ENCODE measurements at places on chromosomes 5 and 9.

DNA sequence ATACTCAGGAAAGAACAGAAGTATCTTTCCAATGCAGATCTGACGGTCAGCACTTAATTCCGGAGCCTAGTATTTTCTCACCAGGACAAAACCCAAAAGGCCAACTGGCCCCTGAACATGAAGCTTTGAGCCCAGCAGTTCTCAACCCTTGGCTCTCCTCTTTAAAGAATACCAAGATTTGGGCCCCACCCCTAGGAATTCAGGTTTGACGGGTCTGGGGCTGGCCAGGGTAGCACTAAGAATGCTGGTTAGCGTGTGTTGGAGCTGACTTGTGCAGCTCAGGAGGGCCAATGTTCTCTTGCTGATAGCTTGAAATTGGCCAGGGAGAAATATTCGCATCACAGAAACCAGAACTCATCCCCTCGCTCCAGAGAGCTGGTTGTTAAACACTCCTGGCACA lies 88.3 kb upstream of the PTCH1 start:
- DNase-seq, result no peak

DNA sequence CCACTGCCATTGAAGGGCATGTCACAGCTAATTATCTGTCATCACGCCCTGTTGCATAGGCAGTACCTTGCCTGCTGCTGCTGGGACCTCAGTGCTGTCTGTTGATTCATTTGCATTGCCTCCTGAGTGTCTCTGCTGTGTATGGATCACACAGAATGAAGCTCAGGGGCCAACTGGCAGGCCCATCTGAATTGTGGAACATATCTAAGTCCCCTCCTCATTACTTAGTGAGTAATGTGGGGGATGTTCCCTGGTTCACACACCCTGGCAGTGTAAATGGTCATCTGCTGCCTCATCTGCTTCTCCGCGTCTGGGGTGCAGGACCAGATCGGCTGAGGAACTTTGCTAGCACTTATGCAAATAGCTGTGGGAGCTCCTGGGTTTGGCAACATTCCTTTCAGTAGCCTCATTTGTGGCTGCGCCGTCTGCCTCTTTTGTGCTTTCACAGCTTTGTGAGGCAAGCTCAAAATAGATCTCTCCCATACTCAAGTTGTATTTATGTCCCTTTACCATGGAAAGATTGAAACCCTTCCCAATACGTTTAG lies 25.4 kb downstream of the TYRP1 start:
- DNase-seq, result no peak

DNA sequence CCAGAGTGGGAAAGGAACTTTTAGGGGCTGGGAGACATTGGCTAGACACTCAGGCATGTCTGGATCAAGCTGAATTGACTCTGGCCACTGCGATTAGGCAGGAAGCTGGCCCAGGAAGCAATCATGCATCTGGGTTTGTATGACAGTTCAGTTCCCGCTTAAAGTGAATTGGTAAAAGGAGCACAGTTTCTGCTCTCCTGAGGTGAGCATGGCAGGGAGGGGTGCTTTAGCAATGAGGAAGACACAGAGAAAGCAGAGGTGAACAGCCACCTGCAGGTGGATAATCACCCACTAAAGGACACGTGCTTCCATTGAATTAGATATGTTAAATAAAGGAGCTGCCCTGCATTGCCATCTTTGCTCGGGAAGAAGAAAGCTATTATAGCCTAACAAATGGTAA lies 248.1 kb upstream of the MAP3K1 start:
- no peak for DNase-seq

GRCh38 chr9:128479262-128479661 lies 23.5 kb downstream of the ODF2 start:
- DNase-seq, result no peak

GRCh38 chr9:121914017-121914595 lies 179.0 kb downstream of the TTLL11 start:
- no peak for DNase-seq

- no peak for DNase-seq
Measured at GRCh38 chr5:1553539-1554409, 30.0 kb upstream of the LPCAT1 start.

GRCh38 chr5:90248640-90249039 lies 160.9 kb downstream of the CETN3 start:
- no peak for DNase-seq
